ENCODE measurements at places on chromosomes 13 and 19.

- no peak for DNase-seq
Measured at GRCh38 chr19:2680808-2681207, 21.7 kb downstream of the GNG7 start.

- no peak for DNase-seq
Measured at GRCh38 chr13:81171065-81171647, 830.2 kb upstream of the SPRY2 start.

GRCh38 chr19:41408256-41408655 is 10.6 kb downstream of the BCKDHA start:
- no peak for DNase-seq

- DNase-seq, result no peak
Measured at GRCh38 chr13:74324338-74324737, 190.1 kb upstream of the KLF12 start.

DNA sequence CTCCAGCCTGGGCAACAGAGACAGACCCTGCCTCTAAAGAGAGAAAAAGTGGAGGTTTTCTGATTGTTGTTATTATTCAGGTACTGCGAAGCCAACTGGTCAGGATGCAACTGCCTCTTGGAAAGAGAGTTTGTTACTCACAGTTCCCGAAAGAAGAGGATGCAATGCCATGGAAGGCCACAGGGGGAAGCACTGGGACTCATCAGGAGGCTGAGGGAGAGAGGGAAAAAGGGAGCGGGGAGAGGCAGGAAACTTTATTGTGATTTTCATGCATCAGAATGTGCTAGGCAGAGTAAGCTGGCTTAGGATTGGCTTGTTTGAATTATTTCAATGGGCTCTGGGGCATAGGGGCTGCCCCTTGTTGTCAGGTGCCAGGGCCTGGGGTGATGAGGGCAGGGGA is 27.6 kb downstream of the MYO9B start:
- no peak for DNase-seq

DNA sequence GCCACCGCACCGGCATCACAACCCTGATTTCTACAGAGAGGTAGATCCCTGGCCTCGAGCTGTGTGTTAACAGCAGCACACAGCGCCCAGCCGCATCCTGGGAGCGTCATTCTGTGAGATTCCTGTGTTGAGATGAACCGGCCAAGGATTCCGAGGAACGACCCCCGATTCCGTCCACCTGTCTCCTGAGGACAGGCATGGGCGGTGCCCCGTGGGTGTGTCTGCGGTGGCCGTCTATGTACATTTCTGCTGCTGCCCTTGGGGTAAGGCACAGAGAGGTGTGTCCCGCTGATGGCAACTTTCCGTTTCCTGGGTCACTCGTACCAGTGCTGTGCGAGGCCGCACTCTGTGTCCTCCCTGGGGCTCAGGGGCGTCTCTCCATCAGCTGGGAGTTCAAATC is 16.1 kb upstream of the F2RL3 start:
- no peak for DNase-seq

GRCh38 chr19:48135411-48135810 is 24.8 kb upstream of the PLA2G4C start:
- no peak for DNase-seq

DNA sequence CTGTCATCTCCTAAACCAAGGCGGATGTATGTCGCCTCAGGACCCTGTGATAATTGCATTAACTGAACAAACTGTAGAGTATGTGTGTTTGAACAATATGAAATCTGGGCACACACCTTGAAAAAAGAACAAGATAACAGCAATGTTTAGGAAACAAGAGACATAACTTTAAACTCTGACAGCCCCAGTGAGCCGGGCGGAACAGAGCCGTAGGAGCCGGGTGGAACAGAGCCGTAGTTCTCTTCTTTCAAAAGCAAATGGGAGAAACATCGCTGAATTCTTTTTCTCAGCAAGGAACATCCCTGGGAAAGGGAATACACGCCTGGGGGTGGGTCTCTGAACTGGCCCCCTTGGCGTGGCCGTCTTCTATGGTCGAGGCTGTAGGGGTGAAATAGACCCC is 31.8 kb upstream of the ZNF675 start:
- no peak for DNase-seq

- DNase-seq, result no peak
Measured at GRCh38 chr13:82480415-82480814, 1401.9 kb downstream of the SLITRK1 start.

GRCh38 chr19:52492201-52492993 is 35.1 kb upstream of the ZNF808 start:
- no peak for DNase-seq

GRCh38 chr13:32409561-32410421 is 18.1 kb downstream of the N4BP2L1 start:
- no peak for DNase-seq

DNA sequence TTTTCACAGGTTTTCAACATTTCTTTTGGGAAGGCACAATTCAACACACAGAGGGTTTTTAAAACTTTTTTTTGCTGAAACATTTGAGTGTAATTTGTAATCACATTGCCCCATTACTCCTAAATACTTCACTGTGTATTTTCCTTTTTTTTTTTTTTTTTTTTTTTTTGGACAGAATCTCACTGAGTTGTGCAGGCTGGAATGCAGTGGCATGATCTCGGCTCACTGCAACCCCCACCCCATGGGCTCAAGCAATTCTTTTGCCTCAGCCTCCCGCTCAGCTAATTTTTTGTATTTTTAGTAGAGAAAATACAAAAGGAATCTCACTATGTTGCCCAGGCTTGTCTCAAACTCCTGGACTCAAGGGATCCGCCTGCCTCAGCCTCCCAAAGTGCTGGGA is 14.8 kb upstream of the DNAJC15 start:
- no peak for DNase-seq

DNA sequence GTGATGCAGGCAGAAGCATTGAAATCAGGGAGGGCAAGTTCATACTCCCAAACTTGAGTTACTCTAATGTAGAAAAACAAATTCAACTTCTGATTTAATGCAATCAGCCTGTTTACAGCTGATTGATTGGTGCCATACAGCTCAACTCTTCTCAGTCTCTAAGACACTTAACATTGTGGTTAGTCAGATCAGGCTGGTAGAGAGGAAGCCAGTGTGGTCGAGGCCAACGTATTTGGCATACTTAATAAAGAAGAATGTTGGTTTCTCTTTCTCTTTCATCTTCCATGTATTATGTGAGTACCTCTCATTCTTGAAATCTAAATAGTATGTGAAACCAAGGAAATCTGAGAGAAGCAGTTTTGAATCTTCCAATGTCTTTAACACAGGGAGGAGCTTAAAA is 255.0 kb upstream of the SLITRK1 start:
- DNase-seq, result no peak

DNA sequence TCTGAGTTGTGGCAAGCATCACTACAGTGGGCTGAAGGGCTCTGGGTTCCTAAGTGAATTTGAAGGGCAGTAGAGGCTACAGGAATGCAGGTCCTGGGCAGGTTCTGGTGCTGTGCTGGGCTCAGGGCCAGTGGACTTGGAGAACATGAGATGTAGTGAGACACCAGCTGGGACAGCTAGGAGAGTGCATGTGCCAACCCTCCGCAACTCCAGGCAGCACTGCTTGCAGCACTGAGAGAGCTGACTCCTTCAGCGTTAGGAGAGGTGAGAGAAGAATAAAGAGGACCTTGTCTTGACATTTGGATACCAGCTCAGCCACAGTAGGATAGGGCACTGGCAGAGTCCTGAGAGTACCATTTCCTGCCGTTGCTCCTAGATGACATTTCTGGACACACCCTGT is 739.9 kb upstream of the PRR20A start:
- DNase-seq, result no peak

DNA sequence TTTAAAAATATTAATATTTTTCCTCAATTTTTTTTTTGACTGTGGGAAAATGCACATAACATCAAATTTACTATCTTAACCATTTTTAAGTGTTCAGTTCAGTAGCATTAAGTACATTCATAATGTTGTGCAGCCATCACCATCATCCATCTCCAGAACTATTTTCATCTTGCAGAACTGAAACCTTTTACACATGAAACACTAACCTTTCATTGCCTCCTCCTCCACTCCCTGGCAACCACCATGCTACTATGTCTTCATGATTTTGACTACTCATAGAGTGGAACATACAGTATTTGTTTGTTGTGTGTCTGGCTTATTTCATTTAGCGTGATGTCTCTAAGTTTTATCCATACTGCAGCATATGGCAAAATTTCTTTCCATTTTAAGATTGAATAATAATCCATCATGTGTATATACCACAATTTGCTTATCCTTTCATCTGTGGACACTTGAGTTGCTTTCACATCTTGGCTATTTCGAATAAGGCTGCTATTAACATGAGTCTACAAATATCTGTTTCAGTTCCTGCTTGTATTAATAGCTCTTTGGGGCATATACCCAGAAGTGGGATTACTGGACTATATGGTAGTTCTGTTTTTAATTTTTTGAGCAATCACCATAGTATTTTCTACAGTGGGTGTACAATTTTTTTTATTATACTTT is 376.4 kb downstream of the MTUS2 start:
- DNase-seq, result no peak

DNA sequence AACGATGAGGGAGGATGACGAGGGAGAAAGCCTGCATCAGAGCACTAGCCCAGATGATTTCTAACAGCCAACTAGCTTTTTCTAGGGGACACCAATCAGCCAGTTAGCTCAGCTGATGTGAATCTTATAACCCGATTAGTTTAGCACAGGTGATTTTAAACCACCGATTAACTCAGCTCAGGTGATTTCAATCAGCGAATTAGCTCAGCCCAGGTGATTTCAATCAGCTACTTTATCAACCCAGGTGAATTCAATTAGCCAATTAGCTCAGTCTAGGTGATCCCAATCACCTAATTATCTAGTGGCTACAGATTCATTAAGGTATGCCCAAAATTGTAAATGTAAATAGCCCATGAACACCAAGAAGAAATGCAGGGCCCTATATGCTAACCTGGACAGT is 146.9 kb downstream of the ZNF486 start:
- DNase-seq, result no peak

DNA sequence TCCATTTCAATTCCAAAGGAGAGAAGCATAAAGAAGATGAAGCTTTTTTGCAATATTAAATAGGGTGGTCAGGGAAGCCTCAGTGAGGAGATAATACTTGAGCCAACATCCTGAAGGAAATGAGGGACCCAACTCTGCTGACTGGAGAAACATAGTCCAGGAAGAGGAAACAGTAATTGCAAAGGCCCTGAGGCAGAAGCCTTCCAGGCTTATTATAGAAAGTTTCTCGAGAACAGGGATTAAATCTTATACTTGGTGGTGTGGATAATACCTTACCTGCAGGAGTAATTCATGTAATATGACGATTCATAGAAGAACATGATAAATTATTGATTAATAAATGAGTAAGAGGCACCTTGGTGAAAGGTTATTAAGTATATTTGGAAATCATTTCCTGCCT is 1.0 kb upstream of the RFC3 start:
- no peak for DNase-seq

DNA sequence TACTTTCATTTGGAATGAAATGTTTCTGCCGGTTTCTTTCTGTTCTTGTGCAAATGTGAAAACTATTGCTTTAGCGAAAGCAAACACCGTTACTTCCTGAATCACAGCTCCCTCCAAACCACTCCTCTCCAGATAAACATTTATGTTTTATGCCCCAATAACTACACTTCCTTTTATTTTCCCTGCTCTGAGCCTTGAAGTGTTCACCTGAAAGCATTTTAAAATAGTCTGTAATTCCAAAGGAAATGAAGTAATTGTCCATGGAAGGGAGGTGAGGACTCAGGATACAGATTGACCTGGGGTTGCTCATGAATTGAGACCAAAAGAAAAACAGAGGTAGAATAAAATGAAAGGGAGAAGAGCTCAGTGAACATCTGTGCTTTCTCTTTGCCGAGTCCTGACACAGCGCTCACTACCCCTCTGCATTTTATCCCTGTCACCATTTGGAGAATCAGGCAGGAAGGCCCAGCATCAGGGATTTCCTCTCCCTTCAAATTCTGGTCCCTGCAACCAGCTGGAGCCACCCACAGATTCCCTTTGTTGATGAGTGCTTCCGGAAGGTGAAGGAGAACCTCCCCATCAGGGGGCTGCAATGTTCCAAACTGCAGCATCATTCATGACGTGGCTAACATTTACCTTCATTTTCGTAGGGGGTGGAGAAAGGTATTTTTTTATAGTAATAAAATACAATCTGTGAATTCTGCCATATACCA is 171.9 kb downstream of the ITGBL1 start:
- no peak for DNase-seq

- no peak for DNase-seq
Measured at GRCh38 chr13:80550971-80551441, 210.1 kb upstream of the SPRY2 start.

- no peak for DNase-seq
Measured at GRCh38 chr13:113121928-113122471, 599 bp upstream of the F10 start.

DNA sequence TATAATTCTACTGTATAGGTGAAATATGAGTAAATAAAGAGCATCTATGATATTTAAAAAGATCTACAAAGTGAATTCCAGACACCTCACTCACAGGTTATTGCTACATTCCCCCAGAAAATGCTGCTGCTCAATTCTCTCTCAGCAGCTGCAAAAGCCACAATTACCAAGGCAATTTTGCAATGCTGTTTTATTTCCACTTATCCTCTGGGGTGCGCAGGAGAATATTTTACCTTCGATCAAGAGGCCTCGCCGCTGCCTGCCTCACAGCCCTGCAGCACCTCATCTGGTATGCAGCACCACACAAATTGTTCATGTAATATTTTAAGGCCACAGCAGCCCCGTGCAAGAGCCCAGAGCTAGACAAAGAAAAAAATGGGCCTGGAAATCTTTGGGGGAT is 333.2 kb downstream of the DNAJC15 start:
- no peak for DNase-seq

DNA sequence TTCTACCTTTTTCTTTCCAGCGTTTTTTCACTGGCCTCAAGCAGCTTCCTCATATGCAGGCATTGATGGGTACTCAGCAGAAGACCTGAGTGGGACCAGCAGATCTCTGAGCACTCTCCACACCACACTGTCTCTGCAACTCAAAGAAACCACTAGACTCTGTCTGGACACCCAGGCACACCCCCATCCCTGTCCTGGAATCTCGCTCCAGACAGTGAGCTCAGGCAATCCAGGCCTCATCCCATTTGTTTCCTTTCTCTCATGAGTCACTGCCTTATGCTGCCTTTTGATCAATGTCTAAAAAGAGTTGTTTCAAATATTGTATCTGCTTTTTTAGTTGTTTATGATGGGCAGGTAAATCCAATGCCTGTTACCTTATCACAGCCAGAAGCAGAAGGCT is 19.7 kb upstream of the POP4 start:
- no peak for DNase-seq

- DNase-seq, result peak; percentile 80
Measured at GRCh38 chr19:55086730-55087541, 11.3 kb downstream of the EPS8L1 start.

Data from GM10248 (cell line).